ENCODE measurements at places on chromosomes 3 and 15.

DNA sequence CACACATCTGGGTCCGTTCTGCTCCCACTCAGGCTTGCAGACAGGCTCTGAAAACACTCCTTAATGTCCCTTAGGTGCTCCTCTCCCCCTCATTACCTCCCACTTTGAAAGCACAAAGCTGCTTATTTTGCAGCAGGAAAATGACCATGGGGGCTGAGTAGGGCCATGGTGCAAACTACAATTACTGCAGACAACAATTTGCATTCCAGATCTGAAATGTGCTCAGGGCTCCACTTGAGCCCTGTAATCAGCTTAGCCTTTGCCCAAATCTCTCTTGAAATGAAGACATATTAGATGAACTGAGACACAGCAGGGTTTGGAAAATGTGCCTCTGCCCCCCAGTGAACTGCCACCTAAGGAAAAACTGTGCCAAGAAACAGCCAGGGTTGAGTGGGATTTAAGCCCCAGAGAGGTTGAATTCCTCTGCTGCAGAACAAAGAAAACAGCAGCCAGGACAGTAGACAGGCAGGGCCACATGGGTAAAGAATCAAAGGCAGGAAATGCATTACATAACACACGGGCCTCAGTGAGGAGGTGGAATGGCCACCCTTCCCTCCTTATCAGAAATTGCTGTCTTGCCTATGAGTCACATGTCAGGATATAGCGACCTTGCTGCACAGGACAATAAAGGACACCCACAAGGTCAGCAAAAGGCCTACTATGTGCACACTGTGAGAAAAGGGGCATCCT is 126.8 kb upstream of the ARHGEF3 start:
- DNase-seq: peak; percentile 53

DNA sequence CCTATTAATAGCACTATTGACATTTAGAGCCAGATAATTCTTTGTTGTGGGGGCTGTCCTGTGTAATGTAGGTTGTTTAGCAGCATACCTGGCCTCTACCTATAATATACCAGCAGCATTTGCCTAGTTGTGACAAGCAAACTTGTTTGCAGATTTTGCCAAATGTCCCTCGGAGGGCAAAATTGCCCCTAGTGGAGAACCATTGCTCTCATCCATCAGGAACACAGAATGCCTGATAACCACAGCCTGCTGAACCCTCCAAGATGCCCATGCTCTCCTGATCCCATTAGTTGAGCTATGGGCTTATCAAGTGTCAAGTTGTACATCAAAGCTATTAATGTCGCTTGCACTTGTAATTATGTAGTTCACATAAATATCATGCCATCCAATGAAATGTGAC is 15.0 kb upstream of the KBTBD8 start:
- DNase-seq: no peak

DNA sequence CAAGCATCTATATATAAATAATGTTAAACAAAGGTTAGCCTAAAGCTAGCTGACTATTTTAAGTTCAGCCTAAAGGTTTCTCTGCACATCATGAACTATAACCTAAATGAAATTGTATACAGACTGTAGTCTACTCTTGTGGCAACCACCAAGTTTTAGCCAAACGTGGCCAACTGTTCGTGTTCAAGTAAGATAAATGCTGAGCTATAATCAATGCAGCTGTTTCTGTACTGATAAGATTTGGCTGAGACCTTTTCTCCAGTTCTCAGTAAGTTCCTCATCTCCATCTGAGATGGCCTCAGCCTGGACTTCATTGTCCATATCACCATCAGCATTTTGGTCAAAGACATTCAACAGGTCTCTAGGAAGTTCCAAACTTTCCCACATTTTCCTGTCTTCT is 43.7 kb upstream of the IGSF10 start:
- no peak for DNase-seq

DNA sequence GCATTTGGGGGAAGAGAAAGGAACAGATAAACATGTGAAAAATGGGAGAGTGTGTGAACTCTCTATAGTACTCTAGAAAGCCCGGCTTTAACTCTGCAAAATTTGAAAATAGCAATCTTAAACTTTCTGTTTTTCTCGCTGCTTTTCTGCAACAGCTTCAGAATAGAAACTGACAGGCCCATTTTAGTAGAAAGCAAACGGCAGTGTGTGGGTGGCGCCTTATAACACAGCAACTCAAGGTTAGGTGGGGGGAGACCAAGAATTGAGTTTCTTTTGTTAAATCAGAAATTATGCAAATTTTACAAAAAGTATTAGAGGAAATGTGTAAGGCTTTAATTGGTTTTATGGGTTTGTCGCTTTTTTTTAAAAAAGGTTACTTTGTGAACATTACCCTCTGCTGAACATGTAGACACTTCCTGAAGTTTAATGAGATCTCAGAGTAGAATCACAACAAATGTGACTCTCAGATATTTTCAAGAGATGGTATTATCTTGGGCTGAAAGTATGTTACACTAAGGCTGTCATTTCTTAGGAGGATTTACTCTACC is 107.0 kb downstream of the PTPRG start:
- no peak for DNase-seq

- no peak for DNase-seq
Observed at GRCh38 chr3:45819543-45819942, 22.4 kb downstream of the LZTFL1 start.

GRCh38 chr3:187242900-187243299 is 45.6 kb downstream of the RTP1 start:
- no peak for DNase-seq

DNA sequence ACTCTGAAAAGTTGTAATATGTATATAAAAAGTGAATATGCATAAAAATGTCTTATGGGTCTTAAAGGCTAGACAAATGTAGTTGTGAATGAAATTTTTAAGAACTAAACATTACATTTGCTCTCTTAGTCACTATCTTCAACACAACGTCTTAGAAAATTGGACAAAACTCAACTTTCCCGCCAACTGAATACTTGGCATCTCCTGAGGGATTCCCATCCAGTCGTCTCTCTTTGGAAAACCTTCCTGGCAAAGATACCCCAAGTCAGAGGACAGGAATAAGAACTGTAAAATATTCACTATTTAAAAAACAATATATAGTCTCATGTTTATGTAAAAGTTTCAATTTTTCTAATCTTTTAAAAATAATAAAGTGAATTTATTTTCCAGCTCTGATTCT is 354.8 kb downstream of the GRM7 start:
- DNase-seq: no peak

GRCh38 chr3:184716622-184717398 is 4.9 kb upstream of the MAGEF1 start:
- DNase-seq: no peak

- no peak for DNase-seq
Observed at GRCh38 chr3:184630861-184631471, 69.4 kb downstream of the EPHB3 start.

DNA sequence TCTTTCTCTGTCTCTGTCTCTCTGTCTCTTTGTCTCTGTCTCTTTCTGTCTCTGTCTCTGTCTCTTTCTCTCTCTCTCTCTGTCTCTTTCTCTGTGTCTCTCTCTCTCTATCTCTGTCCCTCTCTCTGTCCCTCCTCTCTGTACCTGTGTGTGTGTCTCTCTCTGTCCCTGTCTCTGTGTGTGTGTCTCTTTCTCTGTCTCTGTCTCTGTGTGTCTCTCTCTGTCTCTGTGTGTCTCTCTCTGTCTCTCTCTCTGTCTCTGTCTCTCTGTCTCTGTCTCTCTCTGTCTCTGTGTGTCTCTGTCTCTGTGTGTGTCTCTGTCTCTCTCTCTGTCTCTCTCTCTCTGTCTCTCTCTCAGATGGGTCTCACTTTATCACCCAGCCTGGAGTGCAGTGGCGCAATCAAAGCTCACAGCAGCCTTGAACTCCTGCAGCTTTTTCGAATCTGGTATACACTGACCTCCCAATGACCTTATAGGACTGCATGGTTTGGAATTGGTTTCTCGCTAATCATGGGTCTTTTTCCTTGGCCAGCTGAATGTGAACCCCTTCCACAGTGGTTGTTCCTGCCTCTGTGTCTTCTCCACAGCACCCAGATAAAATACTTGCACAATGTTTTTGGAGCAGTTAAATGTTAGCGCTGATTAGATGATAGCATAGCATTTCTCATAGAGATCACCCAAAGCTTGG is 102.6 kb upstream of the KLHL25 start:
- no peak for DNase-seq

DNA sequence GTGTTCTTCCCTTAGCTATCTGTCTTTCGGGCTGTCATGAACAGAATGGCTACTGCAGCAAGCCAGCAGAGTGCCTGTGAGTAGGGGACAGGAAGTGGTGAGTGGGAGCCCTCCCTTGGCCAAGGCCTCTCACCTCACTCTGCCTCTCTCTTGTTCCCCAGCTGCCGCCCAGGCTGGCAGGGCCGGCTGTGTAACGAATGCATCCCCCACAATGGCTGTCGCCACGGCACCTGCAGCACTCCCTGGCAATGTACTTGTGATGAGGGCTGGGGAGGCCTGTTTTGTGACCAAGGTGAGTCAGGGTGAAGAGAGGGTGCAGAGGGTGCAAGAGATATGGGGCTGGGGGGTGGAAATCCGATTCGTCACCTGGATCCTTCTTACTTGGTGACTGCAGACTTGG is 3.0 kb downstream of the DLL4 start:
- DNase-seq: no peak

- DNase-seq: no peak
Observed at GRCh38 chr3:94026623-94027022, 1.8 kb downstream of the STX19 start.

DNA sequence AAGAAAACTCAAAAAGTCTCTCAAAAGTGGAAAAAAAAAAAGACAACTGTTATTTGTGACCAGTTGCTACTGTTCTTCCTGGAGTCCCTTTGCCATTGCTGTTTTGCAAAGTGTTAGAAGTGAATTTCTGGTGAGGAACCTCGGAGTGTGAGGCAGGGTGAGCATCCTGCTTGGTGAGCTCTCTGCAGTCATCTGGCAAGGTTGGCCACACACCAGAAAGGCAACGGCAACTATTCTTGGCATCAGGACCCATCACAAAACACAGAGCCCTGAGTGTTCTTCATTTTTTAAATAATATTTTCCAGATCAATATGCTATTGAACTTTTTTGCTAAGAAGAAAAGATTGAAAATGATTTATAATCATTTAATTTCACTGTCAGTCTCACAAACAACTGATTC is 60.7 kb downstream of the CGNL1 start:
- DNase-seq: no peak

DNA sequence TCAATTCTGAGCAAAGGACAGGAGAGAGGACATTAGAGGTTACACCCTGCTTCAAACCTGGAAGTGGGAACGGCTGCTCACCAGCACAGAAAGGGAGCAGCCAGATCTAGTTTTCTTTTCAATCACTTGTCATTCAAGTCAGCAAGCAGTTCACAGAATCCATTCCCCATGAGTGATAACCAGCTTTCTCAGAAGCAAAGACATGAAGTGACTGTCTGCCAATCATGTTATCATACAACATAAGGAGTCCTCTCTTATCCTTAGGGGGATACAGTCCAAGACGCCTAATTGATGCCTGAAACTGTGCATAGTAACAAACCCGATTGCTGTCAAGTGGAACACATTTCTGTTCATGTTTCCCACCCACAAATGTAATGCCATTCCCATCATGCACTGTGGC is 54.7 kb downstream of the FAM98B start:
- DNase-seq: no peak

GRCh38 chr3:80261082-80261481 is 493.3 kb upstream of the ROBO1 start:
- DNase-seq: no peak

GRCh38 chr3:190848870-190849269 is 13.6 kb downstream of the GMNC start:
- DNase-seq: no peak

GRCh38 chr3:156978481-156978961 is 152.4 kb downstream of the LEKR1 start:
- DNase-seq: no peak

DNA sequence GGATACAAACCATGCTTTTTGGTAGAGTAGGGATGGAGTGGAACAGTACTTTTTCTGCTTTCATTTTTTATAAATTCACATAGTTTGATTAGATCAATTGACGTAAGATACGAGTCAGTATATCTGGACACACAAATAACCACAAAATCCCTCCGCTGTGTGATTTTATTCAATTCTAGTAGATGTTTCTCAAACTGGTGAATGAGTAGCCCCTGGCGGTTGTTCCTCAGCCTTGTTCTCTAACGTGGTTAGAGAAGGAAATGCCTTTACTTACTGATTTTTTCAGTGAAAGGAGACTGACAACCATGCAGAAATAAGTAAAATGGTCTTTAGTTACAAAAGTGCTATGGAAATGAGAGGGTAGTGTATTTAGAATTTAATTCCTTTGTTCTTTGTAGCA is 161.0 kb downstream of the TCF12 start:
- DNase-seq: no peak

DNA sequence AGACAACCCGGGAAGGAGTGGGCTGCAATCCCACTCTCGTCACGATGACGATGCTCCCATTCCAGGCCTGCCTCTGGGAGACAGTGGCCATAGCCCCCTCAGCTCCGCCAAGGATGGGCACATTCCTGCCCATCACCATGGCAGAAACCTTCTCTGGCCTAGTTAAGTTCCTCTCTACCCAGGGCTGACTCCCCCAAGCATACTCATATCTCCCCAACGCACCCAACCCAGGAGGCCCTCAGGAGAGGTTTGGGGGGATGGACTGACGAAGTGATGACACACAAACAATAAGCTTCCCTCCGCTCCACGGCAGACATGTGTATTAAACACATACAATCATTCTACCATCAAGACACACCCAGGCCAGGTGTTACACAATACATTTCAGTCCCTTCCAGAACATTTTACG is 60.1 kb downstream of the VGLL4 start:
- DNase-seq: no peak

GRCh38 chr3:132555306-132556035 is 41.6 kb upstream of the ACKR4 start:
- no peak for DNase-seq

GRCh38 chr3:185717121-185717520 is 107.7 kb downstream of the IGF2BP2 start:
- DNase-seq: no peak

GRCh38 chr3:106792716-106793115 is 584.5 kb upstream of the CCDC54 start:
- DNase-seq: no peak

- peak; percentile 9 for DNase-seq
Observed at GRCh38 chr3:190883973-190884832, 21.7 kb upstream of the GMNC start.

DNA sequence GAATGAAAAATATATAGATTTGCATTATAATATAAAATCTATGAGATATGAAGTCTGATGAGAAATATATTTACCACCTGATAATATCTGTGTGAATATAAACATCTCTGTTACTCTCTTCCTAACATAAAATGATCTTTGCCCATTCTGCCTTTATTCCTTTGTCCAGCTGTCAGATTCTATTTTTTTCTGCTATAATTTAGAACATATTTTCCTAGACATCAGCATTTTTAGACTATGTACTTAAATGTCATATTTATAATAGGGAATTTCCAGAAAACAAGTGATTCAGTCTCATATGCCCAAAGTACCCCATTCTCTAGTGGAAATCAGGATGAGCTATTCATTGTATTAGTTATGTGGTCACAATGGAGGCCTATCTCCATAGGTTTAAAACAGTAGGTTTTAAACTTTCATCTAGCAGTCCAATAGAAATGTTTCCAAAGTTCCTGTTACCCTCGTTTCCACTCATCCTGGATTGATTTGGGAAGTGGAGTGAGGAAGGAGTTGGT is 83.3 kb downstream of the FILIP1L start:
- no peak for DNase-seq

- no peak for DNase-seq
Observed at GRCh38 chr3:22016197-22016596, 265.2 kb upstream of the ZNF385D start.
